ENCODE measurements at places on chromosomes 2 and 18.

- peak; percentile 42 for DNase-seq
Observed at GRCh38 chr18:79545736-79546171, 133.8 kb upstream of the CTDP1 start.

- no peak for DNase-seq
Observed at GRCh38 chr2:86323273-86324021, 14.0 kb downstream of the REEP1 start.

- DNase-seq = peak; percentile 18
Observed at GRCh38 chr18:39732918-39733317, 2167.3 kb upstream of the CELF4 start.

GRCh38 chr2:98455494-98455976, 10.9 kb downstream of the INPP4A start:
- peak; percentile 80 for DNase-seq

Measured in hematopoietic multipotent progenitor cell treated with erythropoietin and hydrocortisone succinate and interleukin-3 and kit ligand, for 4 days (in vitro differentiated cells).